ENCODE measurements at places on chromosomes 16 and 17.

GRCh38 chr16:20393801-20394577 is 10.5 kb downstream of the PDILT start:
- DNase-seq = no peak

- no peak for DNase-seq
These were observed 84.4 kb upstream of the PLCG2 start for GRCh38 chr16:81694494-81695280.

DNA sequence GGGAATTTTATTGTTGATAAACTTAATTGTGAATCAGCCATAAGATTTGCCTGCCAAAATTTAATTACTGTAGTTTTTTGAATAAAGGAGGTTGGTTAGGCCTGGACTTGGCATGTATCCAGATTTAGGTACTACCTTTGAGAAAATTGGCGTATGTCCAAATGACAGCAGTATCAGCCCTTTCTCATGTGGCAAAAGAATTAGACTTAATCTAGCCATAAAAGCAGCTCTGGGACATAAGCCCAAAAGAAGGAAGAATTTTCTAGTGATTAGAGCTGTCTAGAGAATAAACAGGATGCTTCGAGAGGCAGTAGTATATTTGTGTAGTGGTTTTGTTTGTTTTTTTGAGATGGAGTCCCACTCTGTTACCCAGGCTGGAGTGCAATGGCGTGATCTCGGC is 27.7 kb downstream of the PPM1E start:
- peak; percentile 24 for DNase-seq

DNA sequence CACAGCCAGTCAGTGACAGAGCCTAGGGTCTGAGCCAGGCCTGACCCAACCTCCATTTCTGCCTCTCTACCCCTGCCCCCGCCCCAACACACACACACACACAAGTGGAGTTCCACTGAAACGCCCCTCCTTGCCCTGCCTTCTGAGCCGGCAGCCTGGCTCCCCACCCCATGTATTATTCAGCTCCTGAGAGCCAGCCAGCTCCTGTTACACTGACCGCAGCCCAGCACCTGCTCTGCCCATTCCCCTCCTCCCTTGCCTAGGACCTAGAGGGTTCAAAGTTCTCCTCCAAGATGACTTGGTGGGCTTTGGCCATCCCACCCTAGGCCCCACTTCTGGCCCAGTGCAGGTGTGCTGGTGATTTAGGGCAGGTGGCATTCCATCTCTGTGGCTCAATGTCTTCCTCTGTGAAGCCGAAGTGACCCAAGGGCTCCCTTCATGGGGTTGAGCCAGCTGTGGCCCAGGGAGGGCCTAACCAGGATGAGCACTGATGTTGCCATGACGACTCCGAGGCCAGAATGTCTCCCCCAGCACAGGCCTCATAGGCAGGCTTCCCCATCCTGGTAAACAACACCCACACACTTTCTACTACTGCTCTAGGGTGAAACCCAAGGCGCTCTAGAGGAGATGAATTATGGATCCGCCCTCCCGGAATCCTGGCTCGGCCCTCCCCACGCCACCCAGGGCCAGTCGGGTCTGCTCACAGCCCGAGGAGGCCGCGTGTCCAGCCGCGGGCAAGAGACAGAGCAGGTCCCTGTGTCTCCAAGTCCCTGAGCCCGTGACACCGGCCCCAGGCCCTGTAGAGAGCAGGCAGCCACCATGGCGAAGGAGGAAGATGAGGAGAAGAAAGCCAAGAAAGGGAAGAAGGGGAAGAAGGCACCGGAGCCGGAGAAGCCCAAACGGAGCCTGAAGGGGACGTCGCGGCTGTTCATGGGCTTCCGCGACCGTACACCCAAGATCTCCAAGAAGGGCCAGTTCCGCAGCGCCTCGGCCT is 9.7 kb downstream of the MYO15A start:
- DNase-seq = no peak

- no peak for DNase-seq
These were observed 15.4 kb upstream of the NDEL1 start for GRCh38 chr17:8420041-8420934.

DNA sequence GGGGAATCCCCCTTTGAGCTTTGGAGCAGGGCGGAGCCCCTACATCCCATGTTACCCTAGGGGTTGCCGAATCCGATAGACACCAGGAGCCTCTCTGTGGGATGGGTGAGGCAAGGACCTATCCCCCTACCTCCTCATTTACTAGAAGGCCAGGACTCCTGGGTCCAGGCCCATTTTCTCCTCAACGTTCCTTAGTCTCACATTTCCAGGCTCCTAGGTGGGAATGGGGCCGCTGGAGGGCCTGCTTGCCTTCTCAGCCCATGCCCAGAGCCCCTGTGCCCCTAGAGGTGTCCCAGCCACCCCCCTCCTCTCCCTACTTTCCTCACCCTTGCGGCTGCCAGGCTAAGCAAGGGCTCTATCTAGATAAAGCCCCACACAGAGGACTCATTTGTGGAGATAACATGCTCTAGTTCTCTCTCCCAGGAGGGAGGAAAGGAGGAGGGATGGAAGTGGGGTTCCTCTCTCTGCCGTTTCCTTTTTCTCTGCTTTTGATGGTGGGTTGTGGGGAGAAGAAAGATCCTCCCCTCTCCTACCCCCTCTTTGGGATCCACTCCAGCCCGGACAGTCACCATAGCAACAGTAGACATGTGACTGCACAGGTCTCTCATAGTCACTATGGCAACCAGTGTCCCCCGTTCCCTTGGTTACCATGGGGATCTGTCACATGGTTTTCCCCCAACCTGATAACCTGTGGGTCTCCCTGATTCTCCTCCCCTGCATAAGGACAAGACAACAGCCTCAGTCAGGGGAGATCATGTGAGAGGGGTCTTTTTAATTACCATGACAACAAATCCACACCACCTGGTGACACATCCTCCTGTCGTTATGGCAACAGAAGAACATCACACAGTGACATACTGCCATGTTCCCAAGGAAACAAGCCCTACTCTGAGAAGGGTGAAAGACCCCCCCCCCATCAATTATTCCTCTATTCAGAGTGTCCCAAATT is 5.2 kb downstream of the CACNA1G start:
- DNase-seq = peak; percentile 71

- peak; percentile 26 for DNase-seq
These were observed 664 bp upstream of the BCL6B start for GRCh38 chr17:7021993-7022778.

DNA sequence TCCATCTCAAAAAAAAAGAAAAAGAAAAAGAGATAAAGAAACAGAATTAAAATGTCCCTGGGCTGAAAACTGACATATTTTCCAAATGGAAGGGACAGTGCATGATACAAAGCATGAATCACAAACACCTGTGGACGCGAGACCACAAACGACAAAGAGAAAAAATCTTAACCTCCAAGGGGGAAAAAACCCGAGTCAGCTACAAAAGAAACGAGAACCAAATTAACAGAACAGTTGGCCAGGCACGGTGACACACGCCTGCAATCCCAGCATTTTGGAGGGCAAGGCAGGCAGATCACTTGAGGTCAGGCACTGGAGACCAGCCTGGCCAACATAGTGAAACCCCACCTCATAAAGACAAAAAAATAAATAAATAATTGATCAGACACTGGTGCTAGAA is 1.9 kb downstream of the TRAP1 start:
- DNase-seq = no peak

GRCh38 chr16:84045001-84045817 is 2.6 kb upstream of the SLC38A8 start:
- DNase-seq = no peak

DNA sequence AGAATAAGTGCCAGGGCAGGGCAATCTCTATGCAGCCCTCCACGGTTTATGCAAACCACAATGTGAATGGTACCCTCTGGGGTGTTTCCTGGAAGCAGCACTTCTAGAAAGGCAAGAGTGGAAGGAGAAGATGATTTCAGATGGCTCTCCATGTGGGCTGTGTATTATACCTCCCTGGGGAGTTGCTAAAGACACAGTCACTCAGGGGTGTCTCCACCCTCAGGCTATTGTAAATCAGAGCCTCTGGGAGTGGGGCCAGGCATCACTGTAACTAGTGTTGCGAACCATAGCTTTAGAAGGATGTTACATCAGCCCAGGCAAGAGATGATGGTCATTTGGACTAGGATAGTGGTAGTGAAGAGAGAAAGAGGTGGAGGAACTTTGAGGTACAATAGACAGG is 83.3 kb upstream of the ZKSCAN2 start:
- no peak for DNase-seq

DNA sequence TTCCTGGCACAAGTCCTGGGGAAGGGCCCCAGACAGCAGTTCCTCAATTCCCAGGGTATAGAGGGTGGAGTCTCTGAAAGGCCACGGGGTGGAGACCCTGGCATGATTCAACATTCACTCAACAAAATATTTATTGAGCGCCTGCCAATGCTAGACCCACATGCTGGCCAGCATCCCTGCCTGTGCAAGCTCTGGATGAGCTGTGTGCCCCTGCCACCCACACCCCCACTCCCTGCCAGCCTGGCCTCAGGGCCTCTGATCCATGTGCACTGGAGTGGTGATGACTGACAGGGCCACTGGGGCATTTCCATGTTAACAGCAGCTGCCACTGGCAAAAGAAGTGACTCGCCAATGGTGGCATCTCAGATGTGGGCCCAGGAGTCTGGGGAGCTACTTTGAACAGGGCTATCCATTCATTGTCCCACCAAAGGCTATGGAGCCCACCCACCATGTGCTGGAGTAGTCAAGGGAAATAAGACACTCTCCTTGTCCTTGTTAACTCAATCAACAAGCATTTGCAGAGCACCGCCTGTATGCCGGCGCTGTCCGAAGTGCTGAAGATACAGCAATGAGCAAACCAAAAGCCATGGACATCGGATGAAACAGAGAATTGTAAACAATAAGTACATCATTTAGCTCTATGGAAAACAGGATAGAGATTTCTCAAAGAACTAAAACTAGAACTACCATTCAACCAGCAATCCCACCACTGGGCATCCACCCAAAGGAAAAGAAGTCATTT is 3.0 kb upstream of the PRSS22 start:
- DNase-seq = no peak

GRCh38 chr17:63443053-63443452 is 3.1 kb downstream of the CYB561 start:
- no peak for DNase-seq

- DNase-seq = no peak
These were observed 7.7 kb upstream of the CIBAR2 start for GRCh38 chr16:85120006-85120340.

- no peak for DNase-seq
These were observed 12.2 kb upstream of the SP2 start for GRCh38 chr17:47883589-47884426.

DNA sequence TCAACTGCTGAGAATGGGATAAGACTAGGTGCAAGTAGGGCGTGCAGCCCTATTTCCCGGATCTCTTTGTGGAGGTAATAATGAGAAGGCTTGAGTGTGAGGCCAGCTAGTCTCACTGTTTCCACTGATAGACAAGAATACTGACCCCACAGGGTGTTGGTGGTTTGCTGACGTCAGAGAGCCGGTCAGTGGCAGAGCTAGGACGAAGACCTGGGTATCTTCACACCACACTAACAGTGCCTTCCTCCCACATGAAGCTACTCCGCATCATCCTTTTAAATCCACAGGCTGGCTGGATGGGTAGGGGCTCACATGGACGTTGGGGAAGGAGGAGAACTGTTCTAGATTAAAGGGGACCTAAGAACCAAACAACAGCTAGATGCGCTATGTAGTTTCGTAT is 68.0 kb downstream of the ZFHX3 start:
- no peak for DNase-seq

- no peak for DNase-seq
These were observed 1.2 kb downstream of the ASGR1 start for GRCh38 chr17:7177954-7178477.

- peak; percentile 82 for DNase-seq
These were observed at the start of gene FKBP10 for GRCh38 chr17:41812381-41813151. Gene FKBP10, plus strand, starts transcription at chr17:41813004. Its CDS starts 31 bp downstream, at chr17:41813035.

- DNase-seq = no peak
These were observed 4.4 kb downstream of the ATP2A1 start for GRCh38 chr16:28882551-28883160.

DNA sequence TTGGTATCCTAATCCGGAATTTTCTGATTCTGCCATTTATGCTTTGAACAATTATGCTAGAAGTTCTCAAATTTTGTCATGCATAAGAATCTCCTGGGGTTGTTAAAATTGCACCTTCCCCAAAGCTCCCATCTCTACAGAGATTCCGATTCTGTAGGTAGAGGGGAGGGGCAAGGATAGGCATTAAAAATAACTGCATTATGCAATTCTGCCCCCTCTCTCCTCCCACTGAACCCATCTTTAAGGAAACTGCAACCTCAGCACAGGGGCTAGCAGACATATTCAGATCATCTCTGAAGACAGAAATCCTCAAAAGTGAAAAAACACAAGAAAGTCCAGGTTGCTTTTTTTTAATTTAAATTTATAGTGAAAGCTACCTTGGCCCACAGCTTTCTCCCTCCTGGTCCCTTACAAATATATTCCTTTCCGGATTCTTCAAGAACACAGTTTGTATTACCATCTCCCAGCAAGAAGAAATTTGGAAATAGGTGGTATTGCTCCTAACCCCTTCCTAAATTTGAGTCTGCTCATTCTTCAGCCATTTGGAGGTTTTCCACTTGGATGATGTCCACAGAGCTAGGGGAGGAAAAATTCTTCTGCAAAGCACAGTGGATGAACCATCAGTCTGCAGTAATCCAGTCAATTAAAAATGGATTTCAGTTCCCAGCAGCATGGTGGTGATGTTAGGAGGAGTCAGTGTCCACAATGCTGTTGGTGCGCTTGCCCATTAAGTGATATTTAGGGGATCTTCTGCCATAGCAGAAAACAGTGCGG is 67.7 kb downstream of the RBFOX1 start:
- no peak for DNase-seq

- no peak for DNase-seq
These were observed 3.1 kb upstream of the CPD start for GRCh38 chr17:30375661-30376060.

DNA sequence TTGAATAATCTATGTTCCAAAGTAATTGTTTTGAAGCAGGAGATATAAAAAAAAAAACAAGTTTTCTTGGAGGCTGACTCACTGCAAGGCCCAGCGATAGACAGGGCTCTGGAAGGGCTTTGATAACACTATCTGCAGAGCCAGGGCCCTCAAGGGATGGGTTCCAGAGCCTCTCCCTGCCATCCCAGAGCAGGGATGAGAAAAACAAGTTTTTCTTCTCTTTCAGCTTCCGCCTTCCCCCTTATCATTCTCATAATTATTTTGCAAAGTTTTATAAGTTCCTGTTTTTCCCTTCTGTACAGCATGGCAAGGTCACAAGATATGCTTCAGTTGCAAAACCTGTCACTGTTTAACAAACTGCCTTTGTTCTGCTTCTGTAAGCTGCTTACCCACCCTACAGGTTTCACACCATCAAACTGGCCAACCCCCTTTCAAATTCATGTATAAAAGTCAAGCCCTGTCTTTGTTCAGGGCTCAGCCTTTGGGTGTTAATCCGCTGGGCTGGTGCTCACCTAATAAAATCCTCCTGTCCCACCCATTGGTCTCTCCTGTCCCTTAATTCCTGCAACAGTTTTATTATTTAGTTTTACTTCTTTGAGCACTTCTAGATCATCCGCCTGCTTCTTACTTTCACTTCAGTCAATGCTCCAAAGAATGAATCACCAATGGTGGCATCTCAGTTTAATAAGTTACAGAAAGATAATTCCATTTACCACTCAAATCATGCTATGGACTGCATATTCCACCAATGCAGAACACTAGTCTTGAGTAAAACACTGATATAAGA is 5.6 kb upstream of the THUMPD1 start:
- no peak for DNase-seq

- no peak for DNase-seq
These were observed 3.3 kb upstream of the BRD7 start for GRCh38 chr16:50371936-50372595.
